Renal cortex interstitium (tissue), 15 donors: ENCODE measurements at places on chromosomes 4 and X. TPM values are rescaled to one million over a fixed set of nuclear protein-coding genes. Genes with fewer than 3 reads are reported as not detected.

- peak; percentile 36 for DNase-seq
These were observed 251.4 kb upstream of the DDX53 start for GRCh38 chrX:22748093-22748999.

The COL25A1 gene
- polyA plus RNA-seq = 17.1 TPM

DNA sequence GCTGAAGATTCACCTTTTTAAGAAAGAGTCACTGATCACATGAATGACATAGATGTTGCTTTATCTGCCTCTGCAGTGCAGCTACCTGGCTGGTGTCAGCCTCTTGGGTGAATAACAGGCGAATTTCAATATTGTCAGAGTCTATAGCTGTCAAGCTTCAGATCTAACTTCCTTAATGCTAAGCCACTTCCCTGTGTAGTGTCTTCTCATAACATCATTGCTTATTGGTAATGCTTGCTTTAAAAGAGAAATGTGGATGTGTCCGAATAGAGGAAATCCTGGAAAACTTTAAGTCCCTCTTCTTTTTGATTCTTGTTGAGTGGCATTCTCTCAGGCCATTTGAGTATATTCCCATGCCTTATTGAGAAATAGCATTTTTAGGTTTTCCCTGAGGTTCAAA, 7.3 kb upstream of the IGFBP7 start:
- DNase-seq = no peak

DNA sequence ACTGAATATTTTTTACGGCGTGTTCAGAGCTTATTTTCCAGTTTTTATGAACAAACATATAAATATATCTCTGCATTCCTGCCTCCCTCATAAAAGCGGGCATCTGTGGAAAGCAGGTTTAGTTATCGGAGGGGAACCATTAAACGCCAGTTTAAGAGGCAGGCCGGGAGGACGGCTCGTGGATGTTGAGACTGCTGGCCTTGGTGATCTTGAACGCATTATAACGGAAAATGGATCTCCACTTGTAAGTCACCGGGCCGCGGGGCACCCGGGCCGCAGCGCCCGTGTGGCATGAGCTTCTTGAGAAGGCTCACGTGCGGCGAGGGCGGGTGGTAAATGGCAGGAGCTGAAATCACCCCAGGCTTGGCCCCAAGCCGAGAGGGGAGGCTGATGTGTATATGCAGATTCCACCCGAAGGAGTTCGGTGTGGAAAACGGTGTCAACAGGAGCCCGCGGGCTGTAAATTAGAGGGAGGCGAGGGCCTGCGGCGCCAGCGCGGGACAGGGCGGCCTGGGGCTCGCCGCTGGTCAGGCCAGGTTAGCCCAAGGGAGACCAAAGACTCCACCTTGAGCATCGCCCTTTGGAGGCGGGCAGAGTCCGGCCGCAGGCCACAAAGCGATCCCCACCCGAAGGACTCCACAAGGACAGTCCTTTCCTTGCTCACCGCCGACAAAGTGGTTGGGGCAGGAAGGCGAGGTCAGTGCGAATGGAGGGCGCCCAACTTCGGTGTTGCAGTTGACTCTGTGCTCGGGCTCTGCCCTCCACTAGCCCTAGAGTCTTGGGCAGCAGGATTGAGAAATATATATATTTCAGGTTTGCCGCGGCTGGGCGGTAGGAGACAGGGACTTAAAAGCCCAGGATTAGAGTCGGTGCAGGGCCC, 1.3 kb upstream of the HAND2 start:
- DNase-seq = no peak

The SHOX gene
- 0.06 TPM for polyA plus RNA-seq

GRCh38 chr4:164136180-164136616, 617.7 kb upstream of the SMIM31 start:
- no peak for DNase-seq
